Panc1 (cell line): ENCODE measurements at places on chromosomes 6 and 20.

GRCh38 chr6:153960281-153960680 lies 78.8 kb upstream of the OPRM1 start:
- no peak for DNase-seq

- no peak for DNase-seq
These were observed 637 bp downstream of the ABHD12 start for GRCh38 chr20:25389858-25390537.

DNA sequence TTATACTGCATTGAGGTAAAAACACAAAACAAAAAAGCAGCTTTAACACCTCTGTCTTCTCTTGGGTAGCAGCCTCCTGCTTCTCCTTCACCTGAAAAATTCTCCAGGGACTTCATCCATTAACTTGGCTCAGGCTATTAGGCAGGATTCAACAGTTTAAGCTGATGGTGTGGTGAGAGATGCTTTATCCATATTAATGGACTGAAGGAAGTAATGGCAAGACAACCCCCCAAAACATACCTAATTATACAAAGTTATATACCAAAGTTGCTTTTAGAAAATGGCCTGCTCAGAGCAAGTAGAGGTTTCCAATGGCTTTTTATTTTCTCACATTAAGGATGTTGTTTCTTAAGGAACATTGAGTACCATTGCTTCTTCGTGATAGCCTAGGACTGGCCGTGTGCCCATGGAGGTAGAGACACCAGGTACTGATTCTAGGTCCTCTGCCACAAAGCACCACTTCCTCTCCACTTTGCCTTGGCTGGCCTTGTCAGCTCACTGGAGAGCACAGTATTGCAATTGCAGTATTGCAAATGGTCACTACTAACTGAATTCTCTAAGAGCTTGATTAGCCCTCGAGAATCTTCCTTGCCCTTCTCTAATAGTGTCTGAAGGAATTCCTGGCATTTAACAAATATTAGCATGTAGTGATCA lies 7.3 kb downstream of the EDN1 start:
- no peak for DNase-seq

GRCh38 chr6:149049230-149049629 lies 268.3 kb upstream of the TAB2 start:
- DNase-seq, result no peak

DNA sequence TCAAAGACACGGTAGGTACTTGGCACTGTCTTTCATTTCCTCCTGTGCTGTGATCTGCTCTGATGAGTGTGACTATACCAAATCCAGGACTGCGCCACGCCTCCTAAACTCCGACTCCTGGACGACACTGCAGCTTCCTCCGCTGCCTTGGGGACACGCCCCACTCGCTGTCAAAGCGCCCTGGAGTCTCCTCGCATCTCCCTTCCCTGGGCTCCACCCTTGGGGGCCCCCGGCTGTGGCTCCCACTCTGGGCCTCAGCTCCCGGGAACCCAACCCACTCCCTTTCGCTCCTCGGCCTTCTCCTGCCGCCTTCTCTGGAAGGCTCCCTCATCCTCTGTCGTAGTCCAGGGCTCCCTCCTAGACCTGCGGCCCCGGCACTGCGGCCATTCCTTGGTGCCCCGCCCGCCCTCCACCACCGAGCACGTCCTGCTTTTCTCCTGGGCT lies 61.2 kb downstream of the RSPH3 start:
- DNase-seq, result no peak

DNA sequence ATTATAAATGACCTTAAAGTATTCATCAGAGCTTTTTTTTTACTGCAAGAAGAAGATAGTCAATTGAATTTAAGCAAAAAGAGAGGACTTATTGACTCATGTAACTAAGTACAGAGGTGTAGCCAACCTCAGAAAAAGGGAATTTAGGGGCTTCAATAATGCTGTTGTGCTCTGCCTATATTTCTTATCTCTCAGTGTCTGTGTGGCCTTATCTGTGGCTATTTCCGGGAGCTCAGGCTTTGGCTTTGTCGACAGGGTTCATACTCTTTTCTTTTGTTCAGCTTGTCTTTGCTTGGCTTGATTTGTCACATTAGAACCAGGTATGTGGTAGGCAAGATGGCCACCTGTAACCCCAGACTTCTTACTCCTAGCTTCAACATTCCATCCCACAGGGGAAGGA lies 38.6 kb upstream of the FABP7 start:
- no peak for DNase-seq

DNA sequence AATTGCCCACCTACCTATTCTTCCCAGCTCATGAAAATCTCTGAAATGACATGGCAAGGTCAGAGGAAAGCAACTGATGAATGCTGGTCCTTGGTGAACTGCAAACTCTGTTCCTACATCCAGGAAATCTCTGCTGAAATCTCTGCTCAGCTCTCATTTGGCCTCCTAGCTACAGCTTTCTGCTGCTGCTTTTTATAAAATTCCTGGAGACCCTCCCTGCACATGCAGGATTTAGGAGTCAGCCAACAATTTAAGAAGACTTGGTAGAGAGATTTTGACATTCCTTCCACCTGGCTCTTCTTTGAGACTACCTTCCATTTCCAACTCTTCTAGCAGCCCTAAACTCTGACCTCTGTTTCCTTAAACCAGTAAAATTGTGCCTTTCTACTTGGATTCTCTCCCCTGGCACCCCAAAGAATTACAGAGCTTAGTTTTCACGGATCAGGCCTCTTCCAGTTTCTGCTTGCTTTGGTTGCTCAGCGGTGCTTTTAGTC lies 55.5 kb downstream of the PDE7B start:
- no peak for DNase-seq

DNA sequence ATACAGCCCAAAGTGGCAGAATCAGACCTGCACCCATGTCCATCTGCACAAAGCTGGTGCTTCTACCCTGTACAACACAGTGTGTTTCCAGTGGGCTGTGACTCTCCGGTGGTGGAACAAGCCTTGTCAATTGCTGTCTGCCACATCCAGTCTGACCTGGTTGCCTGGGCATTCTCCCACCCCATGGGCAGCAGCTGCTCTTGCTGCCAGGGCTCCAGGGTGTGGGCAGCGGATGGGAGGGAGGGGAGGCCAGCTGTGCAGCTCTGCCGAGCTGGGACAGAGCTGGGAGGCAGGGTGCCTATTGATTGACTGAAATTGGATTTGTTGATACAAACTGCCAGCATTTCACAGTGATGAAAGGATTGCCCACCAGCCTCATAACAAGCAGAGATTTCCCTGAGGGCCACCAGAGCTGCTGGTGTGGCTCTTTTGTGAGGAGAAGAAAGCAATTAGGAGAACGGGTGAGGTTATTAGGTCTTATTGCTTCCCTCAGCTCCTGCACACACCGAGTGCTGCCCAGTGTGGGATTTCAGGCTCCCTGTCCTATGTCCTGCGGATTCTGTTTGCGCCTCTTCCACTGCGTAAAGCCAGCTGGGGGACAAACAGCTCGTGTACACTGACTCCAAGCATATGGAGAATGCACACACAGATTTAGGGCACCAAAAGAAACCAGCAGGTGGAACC lies 150.8 kb downstream of the NRN1 start:
- DNase-seq, result no peak

DNA sequence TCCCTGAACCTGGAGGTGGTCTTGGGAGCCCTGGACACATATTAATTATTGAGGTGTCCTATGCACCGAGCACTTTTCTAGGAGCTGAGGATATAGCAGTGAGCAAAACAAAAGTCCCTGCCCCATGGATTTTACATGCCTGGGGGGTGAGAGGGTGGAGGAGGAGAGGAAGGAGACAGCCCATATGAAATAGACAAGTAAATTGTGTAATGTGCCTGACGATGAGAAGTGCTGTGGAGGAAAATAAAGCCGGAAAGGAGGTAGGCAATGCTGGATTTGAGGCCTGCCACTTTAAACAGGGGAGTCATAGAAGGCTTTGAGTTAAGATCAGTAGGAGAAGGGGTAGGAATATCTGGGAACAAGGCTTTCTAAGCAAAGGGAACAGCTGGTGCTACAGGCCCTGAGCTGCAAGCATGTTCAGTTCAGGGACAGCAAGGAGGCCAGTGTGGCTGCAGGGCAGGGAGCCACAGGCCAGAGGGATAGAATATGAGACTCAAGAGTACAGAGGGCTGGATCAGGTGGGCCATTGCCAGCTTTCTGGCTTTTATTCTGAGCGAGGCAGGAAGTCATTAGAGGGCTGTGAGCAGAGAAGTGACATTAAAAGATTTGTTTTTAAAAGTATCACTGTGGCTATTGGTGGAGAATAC lies 19.1 kb upstream of the MYLIP start:
- DNase-seq, result no peak

DNA sequence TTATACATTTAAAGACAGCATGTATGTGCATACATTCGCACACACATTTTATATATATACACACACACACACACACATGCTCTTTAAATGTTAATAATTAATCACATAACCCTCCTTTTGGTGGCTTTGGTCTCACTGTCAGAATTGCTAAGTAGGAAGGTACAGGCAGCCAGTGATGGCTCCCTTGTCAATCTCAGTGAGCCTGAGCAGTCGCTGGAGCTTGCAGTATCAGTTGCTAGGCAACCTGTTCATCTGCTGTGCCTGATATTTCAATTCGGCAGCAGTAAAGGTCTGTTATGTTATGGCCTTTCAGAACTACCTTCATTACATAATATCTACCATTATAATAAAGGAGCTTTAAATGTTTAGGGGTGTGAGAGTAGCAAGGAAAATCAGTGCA lies 374.3 kb downstream of the LMBRD1 start:
- DNase-seq, result no peak

DNA sequence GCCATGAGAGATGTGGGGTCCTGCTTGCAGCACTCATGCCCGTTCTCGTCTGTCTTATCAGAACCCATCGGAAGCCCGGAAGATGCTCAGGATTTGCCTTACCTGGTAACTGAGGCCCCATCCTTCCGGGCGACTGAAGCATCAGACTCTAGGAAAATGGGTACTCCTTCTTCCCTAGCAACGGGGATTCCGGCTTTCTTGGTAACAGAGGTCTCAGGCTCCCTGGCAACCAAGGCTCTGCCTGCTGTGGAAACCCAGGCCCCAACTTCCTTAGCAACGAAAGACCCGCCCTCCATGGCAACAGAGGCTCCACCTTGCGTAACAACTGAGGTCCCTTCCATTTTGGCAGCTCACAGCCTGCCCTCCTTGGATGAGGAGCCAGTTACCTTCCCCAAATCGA lies 8.3 kb downstream of the PI16 start:
- DNase-seq, result no peak

DNA sequence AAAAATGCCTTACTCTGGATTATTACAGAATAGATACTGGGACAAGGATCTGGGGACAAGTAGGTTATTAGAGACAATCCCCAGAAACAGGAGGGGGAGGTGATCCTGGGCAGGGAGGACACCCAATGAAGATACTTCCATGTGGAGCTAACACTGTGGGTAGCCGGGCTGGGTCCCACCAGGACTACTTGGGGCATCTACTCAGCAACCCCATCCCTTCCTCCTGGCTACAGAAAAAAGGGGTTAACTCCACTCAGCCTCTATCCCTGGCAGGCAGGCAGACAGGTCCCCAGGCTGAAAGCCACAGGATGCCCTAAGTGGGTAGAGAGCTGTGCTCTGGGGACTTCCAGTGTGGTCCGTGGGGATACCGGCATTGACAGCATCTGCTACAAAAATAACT lies 68.0 kb upstream of the NXT1 start:
- DNase-seq, result no peak

- DNase-seq, result no peak
These were observed 38.8 kb downstream of the C6orf52 start for GRCh38 chr6:10655508-10656055.

- no peak for DNase-seq
These were observed 169.1 kb downstream of the BMP7 start for GRCh38 chr20:57097245-57097915.

DNA sequence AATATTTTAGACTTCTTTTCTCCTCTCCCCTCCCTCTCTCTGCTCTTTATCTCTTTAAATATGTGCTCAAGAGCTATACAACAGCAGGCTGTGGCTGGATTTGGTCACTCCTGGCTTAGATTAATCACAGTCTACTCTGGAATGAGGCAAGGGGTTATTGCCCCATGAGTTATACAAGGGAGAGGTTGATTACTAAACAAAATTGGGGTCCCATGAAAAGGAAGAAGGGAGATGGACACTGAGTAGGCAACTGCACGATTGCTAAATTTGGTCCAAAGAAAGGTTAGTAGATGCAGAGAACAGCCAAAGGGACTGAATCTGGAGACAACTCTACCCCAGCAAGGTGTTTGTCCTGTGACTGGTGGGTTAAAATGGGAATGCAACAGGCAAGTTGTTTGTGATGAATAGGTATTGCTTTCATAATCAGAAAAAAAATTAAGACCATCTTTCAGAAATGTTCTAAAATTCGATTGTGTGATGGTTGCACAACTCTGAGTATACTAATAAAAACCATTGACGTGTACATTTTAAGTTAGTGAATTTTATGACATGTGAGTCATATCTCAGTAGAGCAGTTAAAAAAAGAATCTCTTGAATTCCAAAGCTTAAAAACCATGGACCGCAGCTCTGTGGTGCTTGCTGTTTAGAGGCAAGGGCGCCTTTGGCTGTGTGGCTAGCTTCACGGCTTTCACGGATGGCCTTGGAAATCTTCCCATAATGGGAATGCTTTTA lies 57.1 kb downstream of the KIZ start:
- no peak for DNase-seq

DNA sequence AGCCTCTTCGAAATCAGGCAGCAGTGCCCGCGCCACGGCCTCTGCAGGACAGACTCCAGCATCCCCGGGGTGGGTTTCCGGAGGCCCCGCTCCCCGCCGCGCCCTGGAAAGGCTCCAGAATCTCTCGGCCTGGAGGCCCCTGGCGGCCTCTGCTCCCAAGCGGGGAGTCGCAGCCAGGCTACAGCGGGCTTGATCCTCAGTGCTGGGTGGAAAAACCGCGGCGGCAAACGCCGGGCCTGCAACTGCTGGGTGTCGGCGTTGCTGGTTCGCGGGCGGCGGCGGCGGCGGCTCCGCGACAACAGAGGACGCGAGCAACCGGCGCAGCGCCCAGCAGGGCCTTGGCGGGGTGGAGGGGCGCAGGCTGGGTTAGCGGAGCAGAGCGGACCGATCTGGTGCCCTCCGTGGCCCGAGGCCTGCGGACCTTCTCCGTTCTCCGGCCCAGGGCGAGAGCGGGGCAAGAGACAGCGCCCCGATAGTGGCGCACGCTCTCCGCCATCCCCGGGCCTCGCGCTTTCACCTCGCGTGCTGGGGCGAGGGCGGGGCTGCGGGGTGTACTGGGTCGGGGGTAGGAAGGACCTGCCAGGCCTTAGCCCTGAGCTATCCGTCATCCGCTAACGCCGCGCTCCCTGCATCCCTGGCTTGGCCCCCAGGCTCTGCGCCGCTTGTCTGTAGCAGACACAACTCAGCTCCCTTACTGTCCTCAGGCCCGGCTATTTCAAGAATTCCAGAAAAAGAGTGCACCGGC lies 3.4 kb upstream of the ZNF292 start:
- DNase-seq, result no peak
